ENCODE measurements at places on chromosomes 2 and 18. TPM values are rescaled to one million over a fixed set of nuclear protein-coding genes. Genes with fewer than 3 reads are reported as not detected.

The C2orf80 gene
- total RNA-seq: 1.0 TPM

The SPRED2 gene
- total RNA-seq: 55.4 TPM

DNA sequence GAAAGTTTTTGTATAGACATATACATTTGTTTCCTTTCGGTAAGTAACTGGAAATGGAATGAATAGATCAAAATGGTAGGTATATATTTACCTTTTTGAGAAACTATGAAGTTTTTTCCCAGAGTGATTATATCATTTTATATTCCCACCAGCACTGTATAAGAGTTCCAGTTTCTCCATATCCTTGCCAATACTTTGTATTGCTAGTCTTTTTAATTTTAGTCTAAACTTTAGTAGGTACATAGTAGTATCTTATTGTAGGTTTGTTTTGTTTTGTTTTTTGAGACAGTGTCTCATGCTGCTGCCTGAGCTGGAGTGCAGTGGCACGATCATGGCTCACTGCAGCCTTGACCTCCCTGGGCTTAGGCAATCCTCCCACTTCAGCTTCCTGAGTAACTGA, 56.6 kb downstream of the AGPS start:
- no peak for DNase-seq

DNA sequence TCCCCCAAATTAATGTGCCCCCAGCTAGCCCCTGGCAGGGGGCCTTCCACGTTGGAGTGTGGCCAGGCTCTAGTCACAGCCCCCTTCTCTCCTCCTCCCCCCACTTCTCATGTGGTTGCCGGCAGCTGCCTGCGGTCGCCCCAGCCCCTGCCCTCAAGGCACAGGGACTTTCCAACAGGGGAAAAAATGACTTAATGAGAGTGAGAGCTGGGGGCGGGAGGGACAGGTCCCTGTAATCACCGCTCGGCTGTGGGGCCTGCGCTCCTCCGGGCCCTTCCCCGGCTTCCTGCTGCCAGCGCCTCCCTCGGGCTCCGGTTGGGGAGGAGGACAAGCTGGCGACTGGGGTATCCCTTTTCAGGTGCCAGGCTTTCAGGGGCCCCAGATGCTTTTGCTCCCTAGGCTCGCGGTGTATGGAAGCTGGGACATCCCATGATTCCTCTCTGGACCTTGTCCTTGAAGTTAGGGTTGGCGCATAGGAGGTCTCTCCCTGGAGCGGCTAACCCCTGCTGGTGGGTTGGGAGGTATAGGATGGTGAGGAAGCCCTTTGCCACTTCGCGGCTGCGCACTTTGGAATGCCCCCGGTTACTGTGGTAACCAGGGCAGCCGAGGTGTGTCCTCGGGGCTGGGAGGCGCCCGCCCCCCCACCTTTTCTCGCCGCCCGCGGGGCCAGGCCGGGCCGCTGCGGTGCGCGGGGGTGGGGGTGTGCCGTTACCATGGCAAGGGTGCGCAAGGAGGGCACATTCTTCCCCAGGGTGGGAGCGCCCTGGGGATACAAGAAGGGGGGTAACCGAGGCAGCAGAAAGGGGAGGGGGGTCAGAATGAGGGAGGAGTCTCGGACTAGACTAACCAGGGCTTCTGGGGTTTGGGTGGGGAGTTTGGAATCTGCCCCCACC, 16.1 kb downstream of the WNT10A start:
- DNase-seq: no peak

- no peak for DNase-seq
Observed at GRCh38 chr2:68834737-68835376, 36.3 kb downstream of the BMP10 start.

GRCh38 chr2:15634846-15635490, 43.3 kb downstream of the DDX1 start:
- no peak for DNase-seq

DNA sequence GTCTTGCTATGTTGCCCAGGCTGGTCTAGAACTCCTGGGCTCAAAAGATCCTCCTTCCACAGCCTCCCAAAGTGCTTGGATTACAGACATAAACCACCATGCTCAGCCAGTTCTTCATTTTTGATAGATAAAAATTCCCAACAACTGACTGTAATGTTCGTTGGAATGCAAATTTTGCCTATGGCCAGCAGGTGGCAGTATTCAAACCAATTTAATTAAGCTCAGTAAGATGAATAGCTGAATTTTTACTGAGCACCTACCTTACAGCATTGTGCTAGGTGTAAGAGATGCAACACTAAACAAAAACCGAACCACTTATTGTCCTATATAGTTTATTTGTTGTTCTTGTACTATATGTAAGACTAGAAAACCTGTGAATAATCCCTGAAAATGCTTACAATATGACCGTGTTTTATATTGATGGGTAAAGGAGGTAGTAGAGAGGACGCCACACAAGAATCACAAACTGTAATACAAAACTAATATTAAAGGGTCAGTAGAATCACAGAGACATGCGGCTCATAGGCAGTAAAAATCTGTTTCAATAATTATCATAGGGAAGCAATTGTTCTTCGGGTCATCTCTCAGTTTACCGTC, 8.2 kb upstream of the TMEM182 start:
- peak; percentile 21 for DNase-seq

DNA sequence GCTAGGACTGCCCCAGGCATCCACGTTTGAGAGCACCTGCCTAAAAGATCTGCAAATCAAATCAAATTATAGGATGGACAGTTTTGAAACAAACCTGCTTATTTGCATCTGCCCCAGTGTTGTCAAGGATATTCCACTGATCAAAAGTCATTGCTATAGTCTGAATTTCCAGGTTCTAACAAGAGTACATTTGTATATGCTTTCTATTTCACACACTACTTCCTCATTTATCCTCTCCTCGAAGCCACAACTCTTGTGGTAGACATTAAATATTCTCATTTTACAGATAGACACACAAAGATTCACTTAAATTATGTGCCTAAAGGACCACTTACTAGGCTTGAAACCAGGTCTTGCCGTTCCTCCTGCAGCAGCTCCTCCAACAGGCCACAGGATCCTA, 11.9 kb upstream of the TET3 start:
- no peak for DNase-seq

DNA sequence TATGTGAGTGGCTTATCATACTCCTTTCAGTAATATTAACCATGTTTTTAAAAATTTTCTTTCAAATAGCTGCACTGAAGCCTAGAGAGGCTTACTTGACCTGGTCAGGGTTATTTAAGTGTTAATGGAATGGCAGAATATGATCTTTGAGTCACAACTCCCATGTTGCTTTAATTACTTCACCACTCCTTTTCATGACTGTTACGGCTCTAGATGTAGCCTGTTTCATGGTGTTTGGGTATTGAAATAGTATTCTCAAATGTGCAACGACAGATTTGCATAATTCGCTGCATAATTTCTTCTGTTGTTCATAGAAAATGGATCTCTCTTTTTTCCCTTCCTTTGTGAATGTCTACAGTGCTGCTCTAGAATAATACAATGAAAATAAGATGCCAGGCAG, 51.6 kb upstream of the PLA2R1 start:
- no peak for DNase-seq

DNA sequence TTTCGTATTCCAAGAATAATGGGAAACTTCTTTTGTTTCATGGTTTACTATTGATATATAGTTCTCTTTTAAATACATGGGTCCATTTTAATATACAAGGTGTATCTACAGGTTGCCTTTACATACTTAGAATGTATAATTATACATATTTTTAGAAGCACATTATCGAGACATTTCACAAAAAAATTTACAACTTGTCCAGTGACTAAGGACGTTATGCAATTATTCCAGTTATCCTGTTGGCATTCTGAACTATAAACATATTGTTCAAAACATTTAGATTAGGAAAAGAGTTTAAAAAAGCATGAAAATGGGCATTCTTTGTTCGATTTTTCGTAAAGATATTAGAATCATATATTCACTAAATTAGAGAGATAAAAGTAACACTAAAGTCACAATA, 344.6 kb upstream of the TMEFF2 start:
- no peak for DNase-seq

DNA sequence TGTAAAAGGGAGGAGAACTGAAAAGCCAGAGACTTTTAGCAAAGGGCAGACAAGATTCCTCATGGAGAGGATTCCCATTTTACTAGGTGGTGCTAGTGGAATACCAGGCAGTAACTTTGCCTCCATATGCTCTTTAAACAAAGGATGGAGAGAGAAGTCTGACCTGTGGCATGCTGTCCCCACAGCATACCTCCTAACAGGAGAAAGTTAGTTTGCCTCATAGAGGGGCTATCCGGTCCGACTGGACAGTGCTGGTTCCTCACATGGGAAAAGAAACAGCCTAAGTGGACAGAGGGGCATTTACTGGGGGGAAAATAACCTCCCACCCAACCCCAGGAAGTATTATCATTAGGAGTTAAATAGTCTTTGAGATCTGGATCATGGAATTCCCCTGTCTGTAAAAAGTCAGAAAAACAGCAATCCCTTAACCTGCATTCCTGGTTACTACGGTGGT, 31.6 kb upstream of the GMCL1 start:
- no peak for DNase-seq

DNA sequence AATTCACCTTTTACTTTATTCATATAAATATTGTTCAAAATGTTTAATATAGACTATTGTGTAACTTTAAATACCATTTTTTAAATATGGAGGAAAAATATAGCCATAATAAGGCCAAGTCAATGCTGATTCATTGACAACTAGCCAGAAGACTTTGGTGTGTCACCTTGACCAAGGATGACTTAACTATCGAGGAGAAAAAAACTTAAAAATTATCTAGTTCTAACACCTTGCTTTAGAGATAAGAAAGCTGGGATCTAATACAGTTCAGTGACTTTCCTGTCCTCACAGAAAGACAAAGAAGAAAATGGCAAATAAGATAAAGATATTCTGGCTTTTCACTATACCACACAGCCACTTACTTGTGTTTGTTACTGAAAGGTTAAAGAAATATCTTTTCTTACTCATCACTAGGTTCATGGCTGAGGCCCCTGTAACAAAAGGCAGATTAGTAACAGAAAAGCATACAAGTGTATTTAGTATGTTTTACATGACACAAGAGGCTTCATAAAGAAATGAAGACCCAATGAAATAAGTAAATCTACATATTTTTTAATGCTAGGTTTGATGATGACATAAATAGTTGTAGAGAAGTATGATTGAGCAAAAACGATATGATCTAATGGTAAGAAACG, 65.9 kb upstream of the LRRTM1 start:
- DNase-seq: no peak

DNA sequence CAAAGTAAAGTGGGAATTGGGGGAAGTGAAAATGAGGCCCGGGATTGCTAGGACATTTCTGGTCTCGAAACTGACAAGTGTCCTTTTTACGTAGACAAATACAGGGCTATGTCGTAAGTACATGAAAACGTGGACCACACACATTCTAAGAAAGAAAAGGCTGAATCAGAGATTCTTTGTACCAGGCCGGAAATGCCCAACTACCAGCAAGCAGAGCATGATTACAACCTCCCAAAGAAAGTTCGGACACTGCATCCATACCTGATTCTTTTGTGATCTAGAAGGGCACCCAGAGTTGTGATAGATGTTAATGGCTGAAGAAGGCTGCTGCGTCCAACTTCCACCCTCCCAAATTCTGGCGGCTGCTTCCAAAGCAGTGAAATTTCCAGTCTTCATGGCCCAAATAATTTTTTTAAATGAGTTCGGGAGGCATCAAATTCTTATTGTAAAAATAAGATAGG, 1.7 kb downstream of the RBMS1 start:
- DNase-seq: no peak

DNA sequence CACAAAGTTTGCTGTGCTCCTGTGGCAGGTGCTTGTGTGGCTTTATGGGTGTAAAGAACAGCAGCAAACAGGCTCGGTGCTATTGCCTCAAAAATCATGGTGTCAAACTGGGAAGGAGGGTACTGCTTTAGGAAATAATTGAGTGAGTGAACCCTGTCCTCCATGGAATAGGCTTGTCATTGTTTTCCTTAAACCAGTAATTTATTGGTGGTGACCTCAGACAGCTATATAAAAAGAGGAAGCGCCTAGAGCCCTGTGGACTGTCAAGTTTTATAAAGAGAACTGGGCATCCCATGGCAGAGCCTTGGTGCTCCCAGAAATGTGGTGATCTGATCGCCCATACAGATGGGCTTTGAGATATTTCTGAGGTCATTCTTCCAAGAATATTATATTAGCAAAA, 4.7 kb upstream of the CXCR4 start:
- no peak for DNase-seq
